Stimulated activated CD4-positive, alpha-beta T cell treated with anti-CD3 and anti-CD28 coated beads, Interleukin-1b, Interleukin-23, amount 100 ng/mL, for 1 hour (primary cell): ENCODE measurements at places on chromosomes 2 and 18.

DNA sequence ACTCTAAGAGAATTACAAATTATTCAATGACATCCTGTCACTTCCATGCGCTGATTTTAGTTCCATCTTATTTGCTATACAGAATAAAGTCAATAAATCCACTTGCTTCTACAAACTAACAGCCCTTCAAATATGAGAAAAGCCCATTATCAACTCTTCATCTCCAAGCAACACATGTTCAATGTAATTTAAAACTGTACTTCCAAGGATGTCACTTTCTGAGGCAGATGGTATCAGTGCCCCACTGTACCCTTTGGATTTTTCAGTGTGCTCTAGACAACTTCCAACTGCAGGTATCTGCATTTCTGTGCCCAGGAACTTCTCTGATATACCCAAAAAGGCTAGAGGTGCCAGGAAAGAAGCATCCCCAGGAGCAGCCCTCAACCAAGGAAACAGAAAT is 87.6 kb downstream of the SMAD2 start:
- no peak for DNase-seq

- no peak for DNase-seq
Measured at GRCh38 chr18:49768051-49768391, 45.3 kb downstream of the ACAA2 start.

GRCh38 chr18:40473221-40474029 is 1481.6 kb upstream of the PIK3C3 start:
- DNase-seq, result no peak

DNA sequence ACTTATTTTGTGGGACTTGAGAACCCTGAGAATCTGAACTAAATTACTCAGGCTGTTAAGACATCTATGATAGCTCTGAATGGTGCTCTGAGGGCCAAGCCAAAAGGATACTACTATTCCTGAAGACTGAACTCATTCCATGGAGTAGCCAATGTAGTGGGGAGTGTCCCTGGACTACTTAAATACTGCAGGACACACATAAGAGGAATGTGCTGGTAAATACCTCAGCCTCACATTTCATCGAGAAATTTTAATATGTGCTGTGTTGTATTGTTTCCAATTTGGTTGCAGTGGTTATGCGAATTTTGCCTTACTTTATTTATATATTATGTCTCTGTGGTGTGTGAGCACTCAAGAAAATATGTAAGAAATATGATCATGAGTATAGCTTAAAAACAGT is 264.4 kb upstream of the FIGN start:
- DNase-seq, result no peak

DNA sequence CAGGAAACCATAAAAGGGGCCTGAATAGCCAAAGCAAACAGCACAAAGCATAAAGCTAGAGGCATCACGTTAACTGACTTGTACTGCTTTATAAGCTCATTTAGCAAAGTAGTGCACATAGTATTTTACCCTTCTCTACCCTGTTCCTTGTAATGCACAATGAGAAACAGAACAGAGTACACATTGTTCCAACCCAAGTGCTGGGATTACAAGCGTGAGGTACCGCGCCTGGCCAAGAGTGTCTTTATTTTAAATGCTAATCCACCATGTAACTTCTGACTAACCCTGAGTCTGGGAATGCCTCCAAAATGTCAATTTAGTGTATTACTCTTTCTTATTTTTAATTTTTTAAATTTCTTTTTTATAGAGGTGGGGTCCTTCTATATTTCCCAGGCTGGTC is 46.4 kb upstream of the STON1 start:
- DNase-seq, result no peak

DNA sequence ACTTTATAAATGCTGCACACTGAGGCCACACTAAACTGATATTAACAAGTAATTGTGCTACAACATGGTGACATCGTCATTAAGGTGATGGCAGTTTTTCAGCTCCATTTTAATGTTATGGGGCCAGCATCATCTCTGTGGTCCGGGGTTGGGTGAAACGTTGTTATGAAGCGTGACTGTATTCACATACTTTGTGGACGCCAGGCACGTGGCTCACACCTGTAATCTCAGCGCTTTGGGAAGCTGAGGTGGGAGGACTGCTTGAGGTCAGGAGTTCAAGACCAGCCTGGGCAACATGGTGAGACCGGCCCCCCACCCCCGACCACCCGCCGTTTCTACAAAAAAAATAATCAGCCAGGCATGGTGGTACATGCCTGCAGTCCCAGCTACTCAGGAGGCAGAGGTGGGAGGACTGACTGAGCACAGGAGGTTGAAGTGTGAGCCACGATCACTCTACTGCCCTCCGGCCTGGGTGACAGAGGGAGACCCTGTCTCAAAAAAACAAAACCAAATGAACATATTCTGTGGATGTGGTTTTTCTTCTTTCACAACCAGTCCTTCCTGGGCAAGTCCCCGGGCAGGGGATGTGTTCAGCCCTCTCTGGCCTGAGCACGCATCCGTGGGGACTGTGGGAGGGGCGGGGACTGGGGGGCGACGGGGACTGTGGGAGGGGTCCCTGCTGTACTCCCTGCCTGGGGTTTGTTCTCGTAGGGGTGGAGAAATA is 12.9 kb upstream of the GAL3ST2 start:
- no peak for DNase-seq

- no peak for DNase-seq
Measured at GRCh38 chr2:44615950-44616518, 254.3 kb downstream of the CAMKMT start.

DNA sequence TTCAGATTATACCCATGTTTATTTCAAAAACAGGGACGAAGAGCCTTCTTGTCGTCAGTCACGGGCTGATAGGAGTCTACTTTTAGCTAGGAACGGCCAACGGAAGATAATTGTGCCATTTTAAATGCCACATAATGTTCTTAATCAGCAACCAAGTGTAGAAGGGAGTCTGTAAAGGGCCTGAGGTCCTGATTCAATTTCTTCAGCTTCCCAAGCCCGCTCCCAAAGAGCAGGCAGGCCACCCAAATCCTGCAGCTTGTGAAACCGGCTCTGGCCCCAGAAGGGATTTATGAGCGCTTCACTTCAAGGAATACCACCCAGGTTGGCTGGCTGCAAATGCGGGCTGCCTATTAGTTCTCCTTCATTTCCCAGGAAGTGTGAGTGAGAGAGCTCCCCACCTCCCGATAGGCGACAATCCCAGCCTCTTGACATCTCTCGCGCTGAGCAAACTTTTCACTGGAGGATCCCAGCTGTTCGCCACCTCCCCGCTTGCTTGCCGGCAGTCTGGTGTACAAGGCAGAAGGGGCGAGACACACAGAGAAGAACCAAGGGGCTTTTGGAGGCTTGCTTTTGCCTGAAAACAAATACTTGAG is 272.9 kb downstream of the CDH20 start:
- DNase-seq, result no peak

DNA sequence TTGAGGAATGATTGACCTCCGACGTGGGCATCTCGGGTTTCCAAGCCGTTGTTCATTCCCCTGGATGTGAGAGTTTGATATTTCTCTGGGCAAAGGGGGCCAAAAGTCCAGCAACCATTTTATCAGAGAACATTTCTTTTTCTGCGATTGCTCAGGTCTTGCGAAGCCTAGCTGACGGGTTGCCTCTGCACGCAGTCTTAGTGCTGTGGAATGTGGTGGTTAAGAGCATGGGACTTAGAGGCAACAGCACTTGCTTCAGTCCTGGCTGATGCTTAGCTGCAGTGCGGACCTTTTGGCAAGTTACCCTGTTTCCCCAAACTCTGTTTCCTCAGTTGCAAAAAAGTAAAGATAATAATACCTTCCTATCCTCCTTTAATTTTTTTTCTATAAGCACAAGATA is 45.0 kb downstream of the FAP start:
- DNase-seq, result no peak

GRCh38 chr2:11123001-11123809 is 32.1 kb upstream of the SLC66A3 start:
- no peak for DNase-seq

- no peak for DNase-seq
Measured at GRCh38 chr2:229043681-229044080, 227.4 kb downstream of the PID1 start.

DNA sequence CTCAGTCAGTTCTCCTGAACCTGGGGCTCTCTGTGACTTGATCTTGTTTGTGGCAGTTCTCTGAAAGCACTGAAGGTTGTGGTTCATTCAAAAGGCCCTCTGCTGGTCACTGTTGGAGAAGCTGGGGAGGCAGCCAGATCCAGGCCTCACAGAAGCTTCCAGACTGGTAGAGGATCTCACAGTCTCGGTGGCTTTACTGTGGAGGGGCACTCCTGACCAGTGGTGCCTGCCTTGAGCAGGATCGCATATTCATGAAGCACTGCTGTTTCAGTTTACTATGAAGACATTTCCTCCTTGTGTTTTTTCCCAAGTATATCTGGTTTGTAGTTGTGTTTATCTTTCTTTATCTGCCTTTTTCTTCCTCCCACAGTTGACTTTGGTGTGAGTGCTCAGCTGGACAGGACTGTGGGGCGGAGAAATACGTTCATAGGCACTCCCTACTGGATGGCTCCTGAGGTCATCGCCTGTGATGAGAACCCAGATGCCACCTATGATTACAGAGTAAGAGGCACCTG is 133.9 kb downstream of the MAP4K4 start:
- peak; percentile 40 for DNase-seq

DNA sequence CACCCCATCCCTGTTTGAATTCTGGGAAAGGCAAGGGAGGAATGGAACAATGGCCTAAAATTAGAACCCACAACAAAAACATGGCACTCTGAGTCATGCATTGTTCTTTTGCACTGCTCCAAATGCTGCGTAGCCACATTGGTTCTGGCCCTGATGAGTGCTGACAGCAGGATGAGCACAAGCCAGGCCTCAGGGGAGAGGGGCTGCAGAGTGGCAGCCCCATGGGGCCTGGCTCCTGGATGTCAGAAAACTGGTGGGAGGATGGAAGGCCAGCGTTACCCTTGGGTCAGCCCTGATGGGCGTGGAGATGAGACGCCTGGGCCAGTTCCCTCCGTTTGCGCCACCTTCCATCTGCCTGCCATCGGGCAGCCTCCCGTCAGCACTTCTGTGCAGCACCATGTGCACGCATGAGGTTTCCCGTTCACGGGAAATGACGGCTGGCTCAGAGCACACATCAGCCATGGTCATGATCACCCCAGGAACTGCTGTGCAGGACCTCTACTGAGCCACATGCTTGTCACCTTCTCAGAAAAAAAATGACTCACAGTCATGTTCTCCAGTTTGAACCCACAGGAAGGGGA is 65.6 kb downstream of the CYP26B1 start:
- no peak for DNase-seq

DNA sequence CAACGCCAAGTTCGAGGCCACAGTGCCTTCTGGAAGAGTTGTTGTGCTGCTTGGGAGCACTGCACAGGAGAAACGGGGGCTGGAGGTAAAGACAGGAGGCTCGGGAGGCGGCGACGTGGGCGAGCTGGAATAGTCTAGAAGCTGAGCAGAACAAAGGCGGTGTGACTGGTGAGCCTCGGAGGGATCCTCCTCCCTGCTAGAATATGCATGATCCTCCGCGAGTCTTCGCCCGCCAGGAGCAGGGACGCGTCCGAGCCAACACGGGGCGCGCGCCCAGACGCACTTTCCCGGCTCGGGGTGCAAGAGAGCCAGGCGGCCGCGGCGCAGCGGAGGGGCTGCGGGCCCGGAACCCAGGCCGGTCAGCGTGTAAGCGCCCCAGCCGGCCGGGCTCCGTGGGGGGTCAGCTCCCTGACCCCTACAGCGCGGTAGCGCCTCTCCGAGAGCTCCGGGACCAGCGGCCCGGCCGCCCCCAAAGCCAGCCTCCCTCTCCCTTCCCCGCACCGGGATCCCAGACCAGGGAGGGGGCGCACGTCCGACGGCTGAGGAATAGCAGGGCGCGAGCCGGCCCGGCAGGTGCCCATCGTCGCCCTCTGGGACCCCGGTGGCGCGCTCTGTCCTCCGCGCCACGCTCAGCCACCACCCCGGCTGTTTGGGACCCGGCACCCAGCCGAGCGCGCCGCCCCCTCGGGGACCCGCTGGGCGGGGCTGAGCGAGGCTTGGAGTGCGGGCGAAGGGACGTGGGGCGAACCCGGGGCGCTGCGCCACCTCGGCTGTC is 62.5 kb downstream of the GNAL start:
- no peak for DNase-seq

DNA sequence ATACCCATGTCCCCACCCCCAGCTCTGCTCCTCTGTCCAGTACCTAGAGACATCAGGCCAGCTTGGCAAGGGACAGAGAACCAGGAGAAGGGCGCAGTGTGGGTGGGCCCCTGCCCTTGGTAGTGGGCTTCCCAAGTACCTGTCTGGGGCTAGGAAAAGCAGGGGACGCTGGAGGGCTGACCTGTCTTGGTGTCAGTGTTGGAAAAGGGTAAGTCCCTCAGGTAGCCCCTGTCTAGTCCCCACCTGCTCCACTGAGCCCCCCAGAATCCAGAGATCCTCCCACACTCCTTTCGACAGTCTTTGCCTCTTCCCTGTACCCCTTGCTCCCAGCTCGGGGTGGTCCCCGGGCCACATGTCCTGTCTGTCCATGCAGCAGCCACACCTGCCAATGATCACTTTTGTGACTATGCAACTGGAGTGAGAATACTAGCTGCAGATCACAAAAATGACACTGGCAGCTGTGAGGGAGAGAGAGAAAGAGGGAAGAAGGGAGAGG is 14.6 kb downstream of the DNAJB2 start:
- no peak for DNase-seq

GRCh38 chr2:25293958-25294562 is 47.7 kb downstream of the DNMT3A start:
- DNase-seq, result no peak

- no peak for DNase-seq
Measured at GRCh38 chr2:19971691-19972090, 18.2 kb downstream of the WDR35 start.

DNA sequence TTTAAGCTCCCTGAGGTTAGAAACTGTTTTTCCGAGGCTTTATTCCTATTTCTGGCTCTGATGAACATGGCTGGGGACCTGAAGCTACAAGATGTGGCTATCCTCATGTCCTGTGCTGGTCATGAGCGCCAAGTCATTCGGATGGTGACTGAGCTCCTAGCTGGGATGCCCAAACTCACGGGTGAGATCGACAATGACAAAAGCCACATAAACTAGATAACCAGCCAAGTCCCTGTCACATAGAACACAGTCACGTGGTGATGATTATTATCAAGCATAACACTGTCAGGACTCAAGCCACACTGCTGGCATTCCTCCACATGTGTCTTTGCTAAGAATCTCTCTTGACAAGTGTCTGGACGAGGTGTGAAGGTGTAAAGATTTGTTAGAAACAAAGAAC is 274.9 kb downstream of the CLIP4 start:
- DNase-seq, result no peak

GRCh38 chr2:165648801-165649200 is 145.2 kb downstream of the GALNT3 start:
- DNase-seq, result no peak
